ENCODE measurements at places on chromosomes 11 and 22.

- DNase-seq, result no peak
Observed at GRCh38 chr11:79852176-79852575, 411.3 kb upstream of the TENM4 start.

DNA sequence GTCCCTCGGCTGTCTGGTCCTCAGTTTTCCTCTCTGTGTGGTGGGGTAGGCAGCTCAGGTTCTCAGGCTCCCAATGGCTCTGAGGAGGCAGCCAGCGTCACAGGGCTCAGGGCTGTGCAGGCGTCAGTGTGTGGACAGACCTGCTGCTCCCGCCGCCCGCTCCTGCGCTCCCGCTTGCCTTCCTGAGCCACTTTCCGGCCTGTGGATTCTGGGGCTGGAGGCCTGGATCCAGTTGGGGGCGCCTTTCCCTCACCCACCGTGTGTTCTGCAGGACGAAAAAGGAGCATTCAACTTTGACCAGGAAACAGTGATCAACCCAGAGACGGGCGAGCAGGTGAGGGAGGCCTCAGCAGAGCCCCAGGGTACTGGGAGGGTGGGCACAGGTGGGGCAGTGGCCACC lies 14.7 kb downstream of the DPP3 start:
- DNase-seq, result no peak

- DNase-seq, result no peak
Observed at GRCh38 chr22:43919106-43919973, 4.3 kb upstream of the PNPLA3 start.

DNA sequence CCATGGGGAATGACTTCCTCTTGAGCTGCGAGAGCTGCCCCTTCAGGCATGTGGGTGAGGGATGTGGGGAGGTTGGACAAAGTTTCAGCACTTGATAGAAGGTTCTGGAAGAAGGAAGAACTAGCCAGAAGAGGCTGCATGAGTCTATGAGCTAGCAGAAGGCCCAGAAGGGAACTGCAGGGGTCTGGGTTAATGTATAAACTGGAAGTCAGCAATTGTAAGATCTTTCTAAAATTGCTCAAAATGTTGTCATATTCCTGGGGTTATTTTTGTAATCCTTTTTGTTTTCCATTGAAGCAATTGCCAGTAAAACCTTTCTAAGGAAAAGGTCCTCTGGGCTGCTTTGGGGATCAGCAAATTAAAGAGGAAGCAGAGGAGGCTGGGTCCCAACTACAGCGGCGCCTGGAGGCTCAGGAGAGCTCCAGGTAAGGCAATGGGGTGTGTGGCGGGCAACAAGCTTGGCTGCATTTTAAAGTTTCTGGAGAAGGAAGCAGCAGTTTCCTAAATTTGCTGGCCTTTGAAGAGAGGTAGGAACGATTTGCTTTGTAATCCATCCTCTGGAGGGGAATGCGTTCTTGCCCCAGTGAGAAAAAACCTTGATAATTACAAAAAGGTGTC lies 29.2 kb downstream of the ADAMTS15 start:
- no peak for DNase-seq

GRCh38 chr11:37503411-37504059 lies 905.5 kb upstream of the RAG2 start:
- DNase-seq, result no peak

- DNase-seq, result no peak
Observed at GRCh38 chr11:19703211-19703610, 9.4 kb upstream of the NAV2 start.

GRCh38 chr11:64764040-64764611 lies 4.4 kb upstream of the PYGM start:
- peak; percentile 58 for DNase-seq

DNA sequence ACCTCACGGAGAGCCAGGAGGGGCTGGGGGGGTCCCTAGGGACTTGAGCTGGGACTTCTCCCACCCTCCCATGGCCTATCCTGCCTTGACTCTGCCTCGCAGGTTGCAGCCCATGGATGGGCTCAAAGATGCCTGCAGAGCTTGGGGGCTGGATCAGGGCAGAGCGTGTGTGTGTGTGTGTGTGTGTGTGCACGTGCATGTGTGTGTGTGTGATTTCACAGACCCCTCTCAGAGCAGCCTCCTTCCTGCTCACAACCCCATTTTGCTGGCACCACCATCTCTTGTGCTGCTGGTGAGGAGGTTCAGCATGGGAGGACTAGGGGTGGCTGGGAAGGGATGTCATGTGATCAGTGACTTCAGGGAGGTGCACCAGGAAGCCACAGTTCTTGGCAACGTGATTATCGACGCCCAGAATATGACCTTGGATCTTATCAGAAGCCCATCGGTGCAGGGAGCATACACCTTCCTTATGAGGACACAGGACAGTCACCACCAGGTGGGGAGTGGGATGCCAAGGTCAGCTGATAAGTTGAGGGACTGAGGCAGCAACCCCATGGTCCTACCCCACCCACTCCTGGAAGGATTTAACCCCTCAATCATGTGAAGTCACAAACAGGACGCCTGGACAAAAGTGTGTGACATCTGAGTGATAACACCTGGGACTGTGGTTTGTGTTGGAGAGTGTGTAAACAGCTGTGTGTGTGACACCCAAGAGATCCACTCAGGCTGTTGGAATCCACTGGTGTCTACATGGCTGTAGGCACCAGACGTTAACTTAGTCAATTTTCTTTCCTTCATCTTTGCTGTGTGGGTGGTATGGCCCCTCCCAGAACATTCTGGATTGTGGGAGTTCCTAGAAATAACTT lies 1.8 kb upstream of the NAALADL1 start:
- no peak for DNase-seq

GRCh38 chr22:32855045-32855756 lies 53.7 kb downstream of the TIMP3 start:
- DNase-seq, result no peak

Data from activated CD4-positive, alpha-beta T cell treated with anti-CD3 and anti-CD28 coated beads for 4 hours (primary cell).